ENCODE measurements at places on chromosomes 16 and 17. TPM values are rescaled to one million over a fixed set of nuclear protein-coding genes. Genes with fewer than 3 reads are reported as not detected.
A peak's percentile ranks its signal among the peaks of the same experiment; 100 is the strongest.

DNA sequence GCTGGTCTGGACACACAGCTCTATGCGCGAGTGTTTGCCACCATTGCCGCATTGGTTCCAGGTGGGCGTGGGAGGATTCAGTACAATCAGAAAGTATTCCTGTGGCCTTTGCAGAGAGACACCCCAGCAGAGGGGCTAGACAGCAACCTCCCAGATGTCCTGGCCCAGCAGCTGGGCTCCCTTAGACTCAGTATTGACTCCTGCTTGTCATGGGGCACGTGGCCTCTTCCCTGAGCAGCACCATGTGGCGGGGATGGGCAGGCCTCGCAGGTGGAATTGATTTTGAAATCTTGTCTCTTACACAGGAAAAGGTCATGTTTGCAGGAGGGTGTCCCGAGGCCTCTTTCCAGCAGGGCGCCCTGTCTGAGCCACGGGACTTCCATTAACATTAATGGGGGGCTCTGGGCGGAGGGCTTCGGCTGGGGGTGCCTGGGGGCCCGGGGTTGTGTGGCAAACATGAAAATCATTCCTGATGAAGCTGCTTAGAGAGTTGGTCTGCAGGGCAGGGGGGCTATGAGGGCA lies 96.4 kb downstream of the C16orf78 start:
- no peak for DNase-seq

- DNase-seq: no peak
These were observed 794 bp downstream of the SMG6 start for GRCh38 chr17:2302778-2303203.

DNA sequence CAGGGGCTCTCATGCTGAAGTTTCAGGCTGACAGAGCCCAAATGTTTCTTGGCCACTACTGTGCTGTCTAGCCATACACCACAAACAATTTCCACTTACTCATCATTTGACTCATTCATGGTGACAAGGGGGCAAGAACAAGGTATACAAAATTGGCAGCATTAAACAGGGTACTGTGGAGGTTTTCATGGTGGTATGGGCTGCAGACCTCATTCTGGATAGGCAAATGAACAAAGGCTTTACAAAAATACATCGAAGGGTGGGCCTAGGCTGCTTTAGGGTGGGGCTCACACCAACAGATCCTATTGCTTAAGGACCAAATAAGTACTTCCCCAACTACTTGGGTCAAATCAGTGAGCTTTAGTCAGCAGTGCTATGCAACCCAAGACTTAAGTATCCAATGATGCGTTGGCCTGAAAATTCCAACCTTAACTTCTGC lies 53.0 kb downstream of the N4BP1 start:
- peak; percentile 50 for DNase-seq

KDM6B gene
- 3.9 TPM for total RNA-seq

MYOCD gene
- total RNA-seq: 0.05 TPM
